Osteoblast (primary cell): ENCODE measurements at places on chromosomes 12 and 14. TPM values are rescaled to one million over a fixed set of nuclear protein-coding genes. Genes with fewer than 3 reads are reported as not detected.

DNA sequence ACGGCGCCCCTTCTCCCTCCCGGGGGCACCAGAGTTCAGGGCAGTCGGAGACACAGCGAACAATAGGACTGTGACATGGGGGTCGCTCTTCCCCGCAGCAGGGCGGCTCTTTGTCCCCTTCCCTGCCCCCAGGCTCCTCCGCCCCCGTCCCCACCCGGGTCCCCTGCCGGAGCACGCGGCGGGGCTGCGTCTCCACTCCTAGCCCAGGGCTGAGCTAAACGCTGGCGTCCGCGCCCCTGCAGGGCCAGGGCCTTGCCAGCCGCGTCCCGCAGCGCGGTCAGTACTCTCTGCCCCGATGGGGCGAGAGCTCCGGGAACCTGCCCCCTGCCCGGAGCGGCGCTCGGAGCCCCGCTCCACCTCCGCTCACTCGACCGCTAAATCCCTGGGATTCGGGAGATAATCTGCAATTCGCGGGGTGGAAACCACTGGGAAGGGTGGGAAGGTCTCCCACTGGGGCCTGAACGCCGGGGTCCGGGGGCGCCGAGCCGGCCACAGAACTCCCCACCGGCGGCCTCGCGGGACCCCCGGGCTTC lies 825 bp upstream of the CCDC85C start:
- DNase-seq = peak; percentile 97
- no peaks in the 10 kb centered on the region for H3K27me3 ChIP-seq
- no peaks in the 10 kb centered on the region for H3K36me3 ChIP-seq
- peaks cover 21% of the 10 kb centered on the region for H3K4me1 ChIP-seq
- H3K27ac ChIP-seq = peak overlapping the region; percentile 37

DNA sequence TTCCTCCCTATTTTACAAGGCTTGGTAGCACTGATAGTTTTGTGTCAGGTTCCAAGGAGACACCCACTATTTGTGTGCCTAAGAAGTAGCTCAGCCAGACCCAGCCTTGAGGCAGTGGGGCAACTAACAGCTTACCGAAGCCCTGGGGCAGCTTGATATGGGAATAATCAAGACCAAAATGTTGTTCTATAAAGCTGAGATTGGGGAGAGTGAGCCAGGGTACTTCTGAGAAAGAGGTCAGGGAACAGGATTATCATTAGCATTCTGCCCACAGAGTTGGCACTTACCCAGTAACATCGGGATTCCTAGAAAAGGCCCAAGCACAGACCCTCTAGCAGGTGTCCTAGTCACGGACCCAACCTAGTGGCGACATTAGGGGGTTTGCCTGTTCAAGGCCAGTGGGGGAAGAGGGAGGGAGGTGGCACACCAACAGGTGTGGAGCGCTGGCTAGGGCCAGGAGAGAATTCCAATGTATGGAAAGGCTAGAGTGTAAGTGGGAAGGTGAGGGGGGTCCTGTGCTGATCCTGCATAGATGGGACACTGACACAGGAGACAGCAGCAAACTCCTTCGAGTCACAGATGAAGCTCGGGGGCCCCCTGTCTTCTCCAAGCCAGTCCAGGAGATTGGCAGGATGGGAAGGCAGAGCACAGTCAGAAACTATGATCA lies 4.9 kb downstream of the PPP1R3E start:
- H3K4me3 ChIP-seq = no peak overlapping the region
- H3K4me1 ChIP-seq = peaks cover 34% of the 10 kb centered on the region
- peak overlapping the region; percentile 90 for H3K27ac ChIP-seq
- no peaks in the 10 kb centered on the region for H3K36me3 ChIP-seq

GRCh38 chr12:85448548-85449139 lies 168.6 kb downstream of the ALX1 start:
- no peaks in the 10 kb centered on the region for H3K4me1 ChIP-seq
- H3K27ac ChIP-seq = no peak overlapping the region
- DNase-seq = no peak

DNA sequence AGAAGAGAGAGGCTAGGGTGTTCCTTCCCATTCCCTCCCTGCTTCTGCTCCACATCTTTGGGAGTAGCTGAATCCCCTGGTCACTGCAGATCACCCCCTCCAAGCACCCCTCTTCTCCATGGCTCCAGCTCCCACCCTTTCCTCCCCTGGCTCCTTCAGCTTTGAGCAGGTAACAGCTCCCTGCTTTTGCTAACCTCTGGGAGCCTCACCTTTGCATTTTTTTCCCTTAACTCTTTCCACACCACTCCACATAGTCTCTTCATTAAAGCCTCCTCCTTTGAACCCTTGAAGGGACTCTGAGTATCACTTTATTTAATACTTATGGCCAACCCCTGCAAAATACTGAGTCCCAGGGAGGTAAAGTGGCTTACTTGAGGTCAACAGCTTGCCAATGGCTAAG lies 25.7 kb upstream of the SERPINA6 start:
- no peaks in the 10 kb centered on the region for H3K36me3 ChIP-seq
- no peak overlapping the region for H3K4me3 ChIP-seq
- DNase-seq = no peak
- H3K27ac ChIP-seq = no peak overlapping the region
- peaks cover 15% of the 10 kb centered on the region for H3K4me1 ChIP-seq
- no peaks in the 10 kb centered on the region for H3K27me3 ChIP-seq

DNA sequence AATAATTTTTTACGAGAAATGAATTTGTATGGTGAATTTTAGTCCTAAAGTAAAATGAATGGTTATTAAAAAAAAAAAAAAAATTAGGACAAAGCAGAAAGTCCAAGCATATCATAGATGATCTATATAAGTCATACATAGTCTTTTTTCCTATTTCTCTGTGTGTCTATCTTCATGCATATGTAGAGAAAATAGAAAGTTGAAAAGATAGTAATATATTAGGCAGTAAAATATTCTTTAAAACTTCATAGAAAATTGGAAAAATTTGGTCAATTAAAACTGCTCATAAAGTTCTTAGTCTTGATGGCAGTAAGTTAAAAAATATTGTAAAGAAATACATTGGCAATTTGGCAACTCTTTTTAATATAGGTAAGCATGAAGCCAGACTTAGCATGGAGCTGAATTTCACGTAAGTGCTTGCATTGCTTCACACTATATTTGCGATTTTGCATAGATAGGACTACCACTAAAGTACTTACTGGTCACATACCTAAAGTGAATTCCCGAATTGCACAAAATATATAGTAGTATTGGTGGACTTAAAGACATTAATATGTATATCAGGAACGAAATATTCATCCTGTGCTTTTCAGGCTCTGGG lies 303.8 kb downstream of the IPO8 start:
- H3K27me3 ChIP-seq = no peaks in the 10 kb centered on the region
- no peaks in the 10 kb centered on the region for H3K36me3 ChIP-seq

GRCh38 chr14:26466862-26467261 lies 131.0 kb downstream of the NOVA1 start:
- H3K27me3 ChIP-seq = no peaks in the 10 kb centered on the region
- H3K4me1 ChIP-seq = no peaks in the 10 kb centered on the region
- no peak overlapping the region for H3K27ac ChIP-seq
- DNase-seq = no peak

- H3K36me3 ChIP-seq = no peaks in the 10 kb centered on the region
- H3K4me3 ChIP-seq = no peak overlapping the region
- H3K4me1 ChIP-seq = peaks cover 2% of the 10 kb centered on the region
- no peaks in the 10 kb centered on the region for H3K27me3 ChIP-seq
- no peak for DNase-seq
- H3K27ac ChIP-seq = no peak overlapping the region
Measured at GRCh38 chr14:91515979-91516378, 5.9 kb upstream of the PPP4R3A start.

- no peaks in the 10 kb centered on the region for H3K36me3 ChIP-seq
- no peaks in the 10 kb centered on the region for H3K27me3 ChIP-seq
- DNase-seq = no peak
- H3K4me1 ChIP-seq = peaks cover 13% of the 10 kb centered on the region
- H3K4me3 ChIP-seq = no peak overlapping the region
Measured at GRCh38 chr12:1282670-1283315, 291.8 kb downstream of the ERC1 start.

DNA sequence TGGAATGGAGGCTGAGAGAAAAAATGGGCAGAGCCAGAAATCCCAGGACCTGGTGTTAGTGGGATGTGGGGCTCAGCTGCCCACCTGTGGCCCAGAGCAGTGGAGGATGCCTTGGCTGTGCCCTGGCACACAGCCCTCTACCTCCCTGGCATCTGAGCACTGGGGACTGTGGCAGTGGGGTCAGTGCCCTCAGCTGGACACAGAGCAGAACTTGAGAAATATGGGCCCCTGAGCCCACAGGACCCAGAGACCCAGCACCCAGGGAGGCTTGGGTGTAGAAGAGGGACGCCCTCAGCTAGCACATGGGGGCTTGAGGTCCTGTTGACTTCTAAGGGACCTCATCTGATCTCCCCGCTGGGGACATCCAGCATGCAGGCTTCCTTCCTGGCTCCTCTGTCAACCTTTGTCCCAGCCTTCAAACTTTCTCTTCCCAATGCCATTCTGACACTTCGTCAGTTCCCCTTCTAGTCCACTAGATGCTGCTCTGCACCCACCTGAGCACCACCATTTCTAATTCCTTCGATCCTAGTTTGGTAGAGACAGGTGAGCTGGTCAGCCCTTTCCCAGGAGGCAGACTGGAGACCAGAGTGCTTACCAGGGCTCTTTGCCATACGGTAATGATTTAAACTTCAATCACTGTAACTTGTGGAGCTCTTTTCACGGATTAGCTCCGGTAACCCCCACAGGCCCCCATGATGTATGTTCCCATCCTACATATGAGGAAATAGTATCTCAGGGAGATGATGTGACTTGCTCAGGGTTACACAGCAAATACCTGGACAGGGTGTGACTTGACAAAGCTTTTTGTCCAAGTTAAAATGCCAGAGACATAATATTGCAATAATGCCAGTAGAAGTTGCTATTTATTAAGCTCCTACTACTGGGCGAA lies 143.7 kb downstream of the ASCL4 start:
- H3K27ac ChIP-seq = no peak overlapping the region
- DNase-seq = no peak
- peaks cover 3% of the 10 kb centered on the region for H3K27me3 ChIP-seq
- no peaks in the 10 kb centered on the region for H3K36me3 ChIP-seq

DNA sequence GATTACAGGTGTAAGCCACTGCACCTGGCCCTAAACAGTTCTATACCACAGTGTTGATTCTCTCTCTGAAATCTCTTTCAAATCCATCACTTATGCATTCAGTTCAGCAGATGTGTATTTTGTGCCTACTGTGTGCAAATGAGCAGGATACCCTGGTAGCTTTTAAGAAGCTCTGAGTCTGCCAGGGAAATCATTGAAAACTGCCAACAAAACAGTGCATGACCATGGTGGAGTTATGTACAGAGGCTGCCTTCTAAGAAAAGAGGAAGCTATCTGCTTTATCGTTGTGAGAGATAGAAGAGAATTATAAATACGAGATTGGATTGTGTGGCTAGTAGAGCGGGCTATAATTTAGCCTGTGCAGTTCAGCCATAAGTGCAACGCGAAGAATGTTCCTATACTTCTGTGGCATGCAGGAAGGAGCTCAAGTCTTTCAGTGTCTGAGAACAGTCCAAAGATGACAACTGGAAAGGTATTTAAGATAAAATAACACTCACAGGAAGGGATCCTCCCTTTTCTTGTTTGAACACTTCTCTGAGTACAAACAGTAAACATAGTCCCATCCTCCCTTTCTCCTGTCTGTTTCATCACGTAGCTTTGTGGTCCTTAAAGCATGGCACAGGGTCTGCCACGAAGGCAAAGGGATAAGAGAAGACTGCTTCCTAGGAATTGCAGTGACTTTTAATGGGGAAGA lies 4.3 kb downstream of the DIP2B start:
- H3K36me3 ChIP-seq = no peaks in the 10 kb centered on the region
- no peak for DNase-seq
- no peaks in the 10 kb centered on the region for H3K27me3 ChIP-seq
- no peak overlapping the region for H3K4me3 ChIP-seq
- no peak overlapping the region for H3K27ac ChIP-seq

GRCh38 chr12:4586500-4586899 lies 24.5 kb downstream of the DYRK4 start:
- H3K4me3 ChIP-seq = no peak overlapping the region
- no peaks in the 10 kb centered on the region for H3K4me1 ChIP-seq
- peaks cover 7% of the 10 kb centered on the region for H3K27me3 ChIP-seq
- no peaks in the 10 kb centered on the region for H3K36me3 ChIP-seq

GRIP1 gene
- under 0.01 TPM in 2 replicates for total RNA-seq

RAD51B gene
- total RNA-seq = 13.8 and 22.4 TPM in 2 replicates

LBHD2 gene
- total RNA-seq = not detected in 2 replicates

CLEC1B gene
- total RNA-seq = not detected in 2 replicates

SAV1 gene
- total RNA-seq = 44.2 and 50.1 TPM in 2 replicates
